ENCODE measurements at places on chromosomes 5 and 9. TPM values are rescaled to one million over a fixed set of nuclear protein-coding genes. Genes with fewer than 3 reads are reported as not detected.

DNA sequence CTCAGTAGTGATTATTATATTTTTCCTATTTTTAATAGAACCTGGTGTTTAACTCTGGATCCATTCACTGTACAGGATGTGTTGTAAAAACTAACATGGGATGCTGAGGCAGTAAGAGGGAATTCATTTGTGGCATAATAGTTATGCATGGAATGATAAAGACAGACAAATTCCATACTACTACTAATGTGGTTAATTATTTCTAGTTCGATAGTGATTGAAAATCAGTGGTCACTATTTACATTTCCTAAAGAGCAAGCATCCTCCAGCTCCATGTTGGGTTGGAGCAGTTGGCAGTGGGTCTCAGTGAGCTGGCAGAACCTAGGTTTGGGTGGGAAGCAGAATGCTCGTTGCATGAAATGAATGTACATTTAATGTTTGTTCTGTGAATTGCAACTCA, 122.6 kb downstream of the SAXO1 start:
- no peak for DNase-seq

DNA sequence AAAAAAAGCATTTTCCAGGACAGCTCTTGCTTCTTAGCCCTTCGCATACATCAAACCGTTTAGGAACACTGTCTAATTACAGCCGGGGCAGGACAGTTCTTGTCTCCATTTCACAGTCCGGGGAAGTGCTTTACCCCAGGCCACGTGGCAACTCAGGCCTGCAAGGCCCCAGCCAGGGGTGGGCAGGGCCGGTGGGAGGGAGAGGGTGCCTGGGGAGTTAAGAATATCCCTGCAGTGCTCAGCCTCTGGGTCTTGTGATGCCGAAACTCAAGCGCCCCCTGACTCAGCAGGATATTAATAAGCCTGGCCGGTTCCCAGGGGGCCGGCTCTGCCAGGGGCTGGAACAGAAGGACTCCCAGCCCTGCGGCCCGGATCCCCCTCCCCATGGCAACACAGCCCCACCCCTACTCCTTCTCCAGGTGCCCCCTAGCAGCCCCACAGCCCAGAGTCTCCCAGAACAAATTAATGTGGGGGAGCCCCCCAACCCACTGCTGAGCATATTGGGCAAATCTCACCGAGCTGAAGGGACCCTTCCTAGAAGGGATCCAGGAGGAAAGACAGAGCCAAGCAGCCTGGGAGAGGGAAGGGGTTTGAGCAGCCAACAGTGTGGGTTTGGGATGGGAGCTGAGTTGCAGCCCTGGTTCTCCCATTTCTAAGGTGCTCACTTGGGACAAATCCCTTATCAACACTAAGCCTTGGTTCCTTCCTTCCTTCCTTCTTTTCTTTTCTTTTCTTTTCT, 45.3 kb downstream of the PLPP7 start:
- DNase-seq = no peak

- DNase-seq = no peak
These were observed 83.9 kb downstream of the PBX3 start for GRCh38 chr9:125831054-125831453.

DNA sequence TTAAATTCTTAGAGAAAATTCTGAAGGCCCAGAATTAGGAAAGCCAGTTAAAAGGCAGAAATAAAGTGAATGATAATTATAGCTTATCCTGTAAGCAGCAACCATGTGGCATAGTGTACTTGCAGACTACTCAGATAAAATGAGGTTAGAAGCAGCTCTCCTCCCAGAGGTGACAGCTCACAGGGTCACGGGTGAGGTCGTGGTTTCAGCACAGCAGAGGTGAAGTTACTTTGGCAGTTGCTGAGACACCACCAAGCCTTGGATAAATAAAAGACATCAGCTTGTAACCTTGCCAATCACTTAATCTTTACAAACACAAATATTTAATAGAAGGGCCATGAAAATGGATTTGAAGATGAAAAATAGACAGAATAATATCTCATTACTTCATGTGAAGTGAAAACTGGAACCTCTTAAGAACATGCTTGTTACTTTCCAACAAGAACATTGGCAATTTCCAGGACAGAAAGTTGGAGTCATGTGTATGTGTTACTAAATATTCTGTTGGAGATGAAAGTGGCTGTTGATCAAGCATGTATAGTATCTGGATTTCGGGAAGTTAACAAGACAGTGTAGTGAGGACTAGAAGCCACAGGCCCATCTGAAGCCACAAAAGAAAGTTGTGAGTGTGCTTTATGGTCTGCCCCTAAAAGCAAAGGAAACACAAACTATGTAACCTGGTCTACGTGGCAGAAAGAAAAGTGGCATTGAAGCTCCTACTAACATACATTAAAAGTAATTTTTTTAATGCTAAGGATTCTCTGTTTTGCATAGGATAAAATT, 134.4 kb downstream of the ERCC6L2 start:
- no peak for DNase-seq

The ADAMTS19 gene
- 5.2 TPM for polyA plus RNA-seq

Measured in right renal pelvis (tissue), 4 donors.